Astrocyte (in vitro differentiated cells and primary cell): ENCODE measurements at places on chromosomes 16 and 17.
A peak's percentile ranks its signal among the peaks of the same experiment; 100 is the strongest.

GRCh38 chr16:86142801-86143236 lies 243.9 kb downstream of the IRF8 start:
- DNase-seq: no peak

- no peak for DNase-seq
Observed at GRCh38 chr17:50421308-50422051, 4.5 kb upstream of the ACSF2 start.

- no peak for DNase-seq
Observed at GRCh38 chr16:85613604-85614337, 649 bp downstream of the GSE1 start.

- no peak for DNase-seq
Observed at GRCh38 chr17:46121841-46122485, 71.3 kb downstream of the KANSL1 start.

DNA sequence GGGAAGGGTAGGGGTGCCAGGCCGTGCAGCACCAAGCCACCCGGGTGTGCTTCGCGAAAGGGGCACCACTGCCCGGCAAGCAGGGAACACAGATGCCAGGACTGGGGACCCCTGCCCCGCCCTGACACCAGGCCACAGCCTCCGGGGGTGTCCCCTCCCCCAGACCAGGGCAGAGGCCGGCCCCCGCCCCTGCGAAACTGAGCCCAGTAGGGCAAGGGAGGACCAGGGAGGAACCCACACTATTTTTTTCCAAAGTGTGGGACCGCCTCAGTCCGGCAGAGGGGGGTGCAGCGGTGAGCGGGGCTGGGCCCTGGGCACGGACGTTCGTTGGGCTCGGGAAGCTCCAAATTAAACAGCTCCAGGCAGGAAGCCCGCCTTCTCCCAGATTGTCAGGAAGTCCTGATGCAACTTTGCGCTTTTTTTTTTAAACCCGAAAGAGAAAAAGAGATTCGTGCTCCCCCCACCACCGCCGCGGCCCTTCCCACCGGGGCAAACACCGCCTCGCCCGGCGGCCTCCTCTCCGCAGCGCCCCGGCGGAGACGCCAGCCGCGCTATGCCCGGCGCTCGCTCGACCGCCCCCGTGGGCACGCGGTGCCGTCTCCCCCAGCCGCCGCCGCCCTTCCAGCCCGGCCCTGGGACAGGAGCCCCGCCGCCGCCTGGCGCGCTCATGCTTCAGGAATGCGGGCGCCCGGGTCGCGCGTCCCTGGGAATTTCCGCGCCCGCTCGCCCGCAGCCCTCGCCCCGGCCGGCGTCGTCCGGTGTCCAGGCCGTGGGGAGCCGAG lies 755 bp downstream of the PIEZO1 start:
- peak; percentile 64 for DNase-seq
